ENCODE measurements at places on chromosomes 1 and 21. TPM values are rescaled to one million over a fixed set of nuclear protein-coding genes. Genes with fewer than 3 reads are reported as not detected.
A peak's percentile ranks its signal among the peaks of the same experiment; 100 is the strongest.

The CHRM3 gene
- 23.0 TPM for total RNA-seq

GRCh38 chr1:22420455-22421053 lies 31.1 kb upstream of the ZBTB40 start:
- peaks cover 27% of the 10 kb centered on the region for H3K4me1 ChIP-seq
- no peak overlapping the region for H3K4me3 ChIP-seq
- no peak overlapping the region for H3K27ac ChIP-seq
- DNase-seq, result peak; percentile 70

DNA sequence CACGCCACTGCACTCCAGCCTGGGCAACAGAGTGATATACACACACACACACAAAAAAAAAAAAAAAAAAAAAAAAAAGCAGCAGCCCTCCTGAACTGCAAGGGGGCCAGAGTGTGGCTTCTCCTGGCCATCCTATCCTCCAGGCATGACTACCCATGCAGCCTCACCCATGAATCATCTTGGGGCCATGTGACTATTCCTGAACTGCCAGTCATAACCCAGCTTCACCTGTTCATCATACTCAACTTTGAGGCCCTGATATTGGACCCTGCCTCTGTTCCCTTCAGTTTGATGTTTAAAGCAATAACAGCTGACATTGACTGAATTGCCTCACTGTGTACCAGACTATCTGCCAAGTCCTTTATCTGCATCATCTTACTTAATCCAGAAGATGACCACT lies 2.8 kb upstream of the HPCAL4 start:
- no peak overlapping the region for H3K27ac ChIP-seq
- H3K4me3 ChIP-seq, result no peak overlapping the region
- no peaks in the 10 kb centered on the region for H3K4me1 ChIP-seq
- peaks cover 63% of the 10 kb centered on the region for H3K27me3 ChIP-seq

DNA sequence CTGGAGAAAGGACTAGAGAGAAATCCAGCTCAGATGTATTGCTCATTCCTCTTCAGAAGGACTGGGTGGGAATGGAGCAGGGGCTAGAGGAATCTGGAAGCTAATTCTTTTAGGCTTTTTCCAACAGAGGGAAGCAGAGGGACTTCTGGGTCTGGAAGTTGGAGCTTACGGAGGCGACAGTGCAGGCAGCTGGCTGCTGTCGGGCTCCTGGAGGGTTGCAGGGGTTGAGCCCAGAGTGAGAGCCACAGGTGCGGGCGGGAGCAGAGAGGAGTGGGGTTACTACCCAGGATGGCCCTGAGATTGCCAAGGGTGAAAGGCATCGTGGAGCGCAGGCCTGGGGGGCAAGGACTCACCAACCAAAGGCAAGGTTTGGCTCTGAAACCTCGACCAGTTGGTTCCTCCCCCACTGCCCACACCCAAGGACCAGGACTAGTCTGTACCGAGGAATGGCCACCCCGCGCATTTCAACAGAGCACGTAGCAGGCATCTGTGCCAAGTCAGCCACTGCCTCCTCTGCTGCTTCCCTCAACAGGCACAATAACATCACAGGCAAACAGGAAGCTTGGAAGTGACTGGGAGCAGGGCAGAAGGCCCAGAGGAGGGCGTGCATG lies 22.7 kb upstream of the EDN2 start:
- no peak overlapping the region for H3K27ac ChIP-seq
- no peak for DNase-seq
- peaks cover 1% of the 10 kb centered on the region for H3K27me3 ChIP-seq
- H3K4me3 ChIP-seq, result no peak overlapping the region

The ELK4 gene
- total RNA-seq, result 35.5 TPM

GRCh38 chr21:28154121-28154520 lies 838.6 kb downstream of the LTN1 start:
- no peak for DNase-seq
- no peak overlapping the region for H3K4me3 ChIP-seq
- H3K36me3 ChIP-seq, result no peaks in the 10 kb centered on the region
- H3K4me1 ChIP-seq, result 0 out of 2 replicates have a peak, but pooled peaks cover 4% of the 10 kb centered on the region
- H3K27me3 ChIP-seq, result peaks cover 3% of the 10 kb centered on the region

The TMEM234 gene
- 22.4 TPM for total RNA-seq
